ENCODE measurements at places on chromosomes 7 and 10.

- DNase-seq, result peak; percentile 61
Measured at GRCh38 chr7:108442039-108442568, 14.1 kb downstream of the NRCAM start.

DNA sequence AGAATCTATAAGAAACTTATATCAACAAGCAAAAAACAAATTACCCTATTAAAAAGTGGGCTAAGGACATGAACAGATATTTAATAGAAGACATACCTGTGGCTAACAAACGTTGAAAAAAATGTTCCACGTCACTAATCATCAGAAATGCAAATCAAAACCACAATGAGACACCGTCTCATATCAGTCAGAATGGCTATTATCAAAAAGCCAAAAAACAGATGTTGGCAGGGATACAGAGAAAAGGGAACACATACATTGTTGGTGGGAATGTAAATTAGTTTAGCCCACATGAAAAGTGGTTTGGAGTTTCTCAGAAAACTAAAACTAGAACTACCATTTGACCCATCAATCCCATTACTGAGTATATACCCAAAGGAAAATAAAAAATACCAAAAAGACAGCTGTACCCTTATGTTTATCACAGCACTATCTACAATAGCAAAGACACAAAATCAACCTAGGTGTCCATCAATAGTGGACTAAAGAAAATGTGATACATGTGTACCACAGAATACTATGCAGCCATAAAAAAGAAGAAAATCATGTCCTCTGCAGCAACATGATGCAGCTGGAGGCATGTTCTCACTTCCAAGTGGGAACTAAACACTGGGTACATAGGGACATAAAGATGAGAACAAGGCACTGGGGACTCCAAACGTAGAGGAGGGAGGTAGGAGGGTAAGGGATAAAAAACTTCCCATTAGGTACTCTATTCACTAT, 83.8 kb upstream of the TMEM168 start:
- DNase-seq, result no peak

DNA sequence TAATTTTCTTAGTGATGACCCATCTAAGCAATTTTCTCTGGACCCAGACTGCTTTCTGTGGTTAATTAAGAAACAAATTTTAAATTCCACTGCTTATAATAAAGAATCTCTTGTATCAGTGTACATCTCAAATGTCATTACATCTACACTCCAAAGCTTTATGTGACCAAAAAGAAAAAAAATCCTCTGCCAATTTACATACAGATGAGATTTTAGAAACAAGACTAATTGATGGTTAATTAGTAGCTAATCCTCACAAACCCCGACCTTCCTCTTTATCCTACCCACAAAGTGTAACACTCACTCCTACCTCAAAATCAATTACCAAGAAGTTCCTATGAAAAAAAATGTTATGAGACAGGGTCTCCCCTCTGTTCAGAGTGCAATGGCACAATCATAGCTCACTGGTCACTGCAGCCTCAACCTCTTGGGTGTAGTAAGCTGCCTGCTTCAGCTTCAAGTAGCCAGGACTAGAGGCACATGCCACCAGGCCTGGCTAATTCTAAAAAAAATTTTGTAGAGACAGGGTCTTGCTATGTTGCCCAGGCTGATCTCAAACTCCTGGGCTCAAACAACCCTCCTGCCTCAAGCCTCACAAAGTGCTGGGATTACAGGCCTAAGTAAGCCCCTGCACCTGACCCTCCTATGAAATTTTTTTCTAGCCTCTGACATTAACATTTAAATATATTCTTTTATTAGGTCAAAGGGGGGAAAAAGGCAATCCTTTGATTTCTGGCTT, 14.8 kb downstream of the KIF5B start:
- DNase-seq, result no peak

- no peak for DNase-seq
Measured at GRCh38 chr7:11506417-11506816, 325.6 kb downstream of the THSD7A start.

GRCh38 chr7:108815815-108816214, 246.1 kb downstream of the DNAJB9 start:
- DNase-seq, result no peak

GRCh38 chr10:116259638-116260037, 13.4 kb downstream of the GFRA1 start:
- no peak for DNase-seq

DNA sequence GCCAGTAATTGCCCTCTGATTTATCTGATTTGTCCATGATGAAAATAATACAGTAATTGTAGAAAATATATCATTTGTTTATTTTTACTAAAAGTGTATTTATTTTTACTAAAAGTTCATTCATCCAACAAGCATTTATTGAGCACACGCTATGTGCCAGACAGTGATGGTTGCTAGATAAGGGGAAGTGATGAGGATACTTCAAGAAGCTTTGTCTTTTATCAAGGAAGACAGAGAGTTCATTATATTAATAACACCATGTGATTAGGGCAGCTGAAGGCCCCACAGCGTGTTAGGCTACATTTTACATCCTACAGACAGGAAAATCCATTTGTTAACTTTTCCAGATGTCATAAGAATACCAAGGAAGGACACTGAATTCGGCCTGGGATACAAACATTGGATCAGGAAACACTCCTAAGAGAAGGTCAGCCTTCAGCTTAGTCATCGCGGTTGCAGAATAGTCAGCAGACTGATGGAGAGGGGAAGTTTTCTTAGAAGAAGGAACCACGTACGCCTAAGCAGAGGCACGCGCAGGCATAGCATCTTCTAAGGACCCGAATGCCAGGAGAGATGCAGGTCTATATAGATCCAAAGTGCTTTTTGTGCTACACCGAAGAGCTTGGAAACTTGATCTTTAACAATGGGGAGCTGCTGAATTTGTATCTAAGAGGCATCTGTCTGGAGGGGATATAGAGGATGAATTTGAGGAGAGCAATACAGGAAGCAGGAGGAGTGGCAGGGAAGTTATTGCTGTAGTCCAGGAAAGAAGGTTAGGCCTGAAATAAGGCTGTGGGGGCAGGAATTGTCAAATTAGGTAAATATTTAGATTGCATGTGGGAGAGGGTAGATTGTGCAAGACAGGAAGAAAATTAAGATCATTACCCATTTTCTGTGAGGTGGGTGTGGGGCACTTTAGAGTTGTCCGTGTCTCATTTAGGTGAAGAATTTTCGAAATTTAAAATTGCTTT, 85.7 kb downstream of the LRGUK start:
- no peak for DNase-seq

DNA sequence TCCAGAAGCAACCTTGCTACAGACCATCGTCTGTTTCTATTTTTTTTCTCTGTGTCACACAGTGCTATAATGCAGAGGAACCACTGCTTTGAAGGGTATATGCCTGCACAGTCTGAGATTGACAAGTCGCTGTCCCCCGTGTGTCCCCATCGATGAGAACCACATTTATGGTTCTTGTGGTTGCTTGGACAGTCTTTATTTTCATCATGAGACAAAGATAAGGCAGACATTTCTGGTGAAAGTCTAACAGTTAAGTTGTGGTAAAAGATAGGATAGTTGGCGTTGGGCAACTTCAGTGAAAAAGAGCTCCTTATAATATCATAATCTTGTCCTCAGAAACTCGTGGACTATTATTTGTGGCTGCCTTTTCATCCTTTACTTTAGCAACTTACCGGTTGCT, 6.3 kb upstream of the AKR1E2 start:
- no peak for DNase-seq

GRCh38 chr7:92697414-92697813, 107.2 kb upstream of the FAM133B start:
- DNase-seq, result no peak

- no peak for DNase-seq
Measured at GRCh38 chr7:57579454-57579853, 129.5 kb downstream of the ZNF716 start.

GRCh38 chr10:72889391-72889831, 4.1 kb upstream of the OIT3 start:
- peak; percentile 8 for DNase-seq

Measured in NCI-H510A (cell line).